ENCODE measurements at places on chromosomes 4 and X.

DNA sequence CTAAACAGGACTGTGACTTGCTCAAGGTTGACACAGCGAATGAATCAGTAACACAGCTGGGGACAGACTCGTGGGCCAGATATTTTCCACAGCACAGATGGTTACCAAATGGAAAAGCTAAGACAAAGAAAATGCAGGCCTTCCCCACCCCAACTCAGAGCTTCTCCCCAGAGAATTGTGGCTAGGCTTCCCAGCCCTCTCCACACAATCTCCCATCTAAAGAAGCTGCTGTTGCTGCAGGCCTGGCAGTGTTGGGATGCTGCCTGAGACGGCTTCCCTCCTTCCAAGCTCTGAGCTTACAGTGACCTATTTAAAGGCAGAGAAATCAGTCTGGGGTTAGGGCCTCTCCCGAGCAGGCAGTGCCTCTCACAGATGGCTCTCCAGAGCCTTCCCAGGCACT is 46.5 kb upstream of the PGRMC1 start:
- DNase-seq, result no peak

GRCh38 chr4:156495091-156495490 is 476.5 kb downstream of the PDGFC start:
- no peak for DNase-seq

DNA sequence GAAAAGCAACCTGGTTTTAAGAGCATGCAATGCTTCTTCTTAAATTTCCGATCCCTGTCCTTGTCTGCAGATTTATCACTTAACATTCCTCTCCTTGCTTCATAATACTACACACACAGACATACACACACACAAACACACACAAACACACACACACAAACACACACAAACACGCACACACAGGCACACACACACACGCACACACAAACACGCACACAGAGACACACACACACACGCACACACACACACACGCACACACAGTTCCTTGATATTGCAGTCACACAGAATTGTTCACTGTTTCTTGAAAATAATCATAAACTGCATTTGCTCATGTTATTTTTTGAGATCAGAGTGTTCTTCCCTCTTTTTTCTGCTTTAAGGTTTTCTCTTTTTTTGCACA is 458.3 kb upstream of the ATOH1 start:
- DNase-seq, result no peak

- no peak for DNase-seq
Observed at GRCh38 chr4:10063544-10064300, 42.4 kb upstream of the SLC2A9 start.

DNA sequence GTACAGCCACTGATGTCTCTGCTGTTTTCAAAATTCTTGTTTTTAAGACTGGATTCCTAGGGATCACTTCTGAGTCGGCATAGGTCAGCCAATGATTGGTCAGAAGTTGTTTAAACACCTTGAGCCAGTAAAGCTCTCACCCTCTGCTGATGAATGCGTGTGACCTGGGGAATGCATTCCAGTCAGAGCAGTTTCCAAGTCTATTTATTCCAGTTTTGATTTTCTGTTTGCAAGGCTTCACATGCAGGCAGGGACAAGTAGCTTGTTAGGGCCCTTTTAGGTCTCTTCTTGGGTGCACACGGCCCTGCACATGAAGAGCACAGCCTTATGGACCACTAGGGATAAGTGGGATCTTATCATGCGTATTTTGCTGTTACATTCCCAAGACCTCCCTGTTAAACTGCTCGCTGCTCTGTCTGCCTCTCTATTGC is 47.0 kb downstream of the KLHL15 start:
- DNase-seq, result no peak

DNA sequence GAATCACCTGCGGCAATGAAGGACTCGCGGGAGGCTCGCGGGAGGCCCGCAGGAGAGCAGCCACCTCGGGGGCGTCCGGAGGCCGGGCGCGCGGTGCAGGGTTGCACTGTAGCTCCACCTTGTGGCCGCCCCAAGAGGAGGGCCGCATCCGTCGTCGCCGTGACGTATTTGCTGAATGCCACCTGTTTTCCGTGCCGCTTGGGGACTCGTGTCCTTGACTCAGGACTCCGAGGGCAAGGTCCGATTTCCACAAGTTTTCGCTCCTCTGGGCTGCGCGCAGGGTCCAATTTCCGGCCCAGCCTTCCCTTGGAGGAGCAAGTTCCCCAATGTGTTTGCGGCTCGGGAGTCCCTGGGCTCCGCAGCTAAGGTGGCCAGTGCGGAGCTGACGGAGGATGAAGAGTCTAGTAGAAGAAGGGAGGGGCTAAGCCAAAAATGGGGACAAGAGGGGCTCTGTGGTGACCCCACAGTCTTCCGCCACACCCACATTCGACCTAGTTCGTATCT is 10.7 kb upstream of the DLG3 start:
- DNase-seq, result peak; percentile 71

DNA sequence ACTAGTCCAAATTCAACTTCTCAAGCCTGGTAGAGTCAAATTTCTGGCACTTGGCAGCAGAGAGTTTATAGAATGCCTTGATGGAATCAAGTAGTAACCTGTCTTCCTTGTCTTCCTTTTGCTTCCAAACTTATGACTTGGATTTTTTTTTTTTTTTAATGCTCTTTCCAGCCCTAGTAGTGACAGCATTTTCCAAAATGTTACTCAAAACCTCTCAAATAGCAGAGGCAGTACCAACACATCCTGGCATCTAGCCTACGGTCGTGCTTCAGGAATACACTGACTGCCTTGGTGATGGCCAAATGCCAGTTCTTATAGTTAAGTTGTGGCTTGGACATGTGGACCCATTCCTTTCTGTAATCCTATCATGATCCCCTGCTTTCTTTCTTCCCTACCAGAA is 46.0 kb downstream of the GALNT7 start:
- DNase-seq, result no peak

- DNase-seq, result peak; percentile 51
Observed at GRCh38 chrX:155048977-155049619, 21.8 kb downstream of the CMC4 start.

- no peak for DNase-seq
Observed at GRCh38 chr4:85756938-85757337, 282.0 kb downstream of the ARHGAP24 start.

GRCh38 chr4:88008122-88008742 is 797 bp downstream of the PKD2 start:
- no peak for DNase-seq

GRCh38 chr4:123503698-123504363 is 107.2 kb downstream of the SPRY1 start:
- no peak for DNase-seq

DNA sequence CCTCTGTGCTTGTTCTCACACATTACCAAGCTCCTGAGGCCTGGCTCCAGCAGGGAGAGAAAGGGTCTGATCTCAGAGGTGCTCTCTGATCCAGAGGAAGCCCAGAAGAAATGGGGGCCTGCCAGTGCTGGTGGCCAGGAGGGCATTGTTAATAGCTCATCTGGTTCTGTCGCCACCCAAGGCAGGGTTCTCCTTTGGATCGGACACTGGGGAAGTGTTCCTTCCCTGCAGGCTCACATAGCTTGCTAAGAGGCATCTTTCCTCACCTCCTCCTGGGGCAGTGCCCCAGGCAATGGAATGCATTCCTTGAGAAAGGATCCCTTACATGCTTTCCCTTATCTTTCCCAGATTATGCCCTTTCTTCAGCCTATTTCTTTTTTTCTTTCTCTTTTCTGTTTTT is 53.8 kb downstream of the RBM47 start:
- DNase-seq, result no peak

DNA sequence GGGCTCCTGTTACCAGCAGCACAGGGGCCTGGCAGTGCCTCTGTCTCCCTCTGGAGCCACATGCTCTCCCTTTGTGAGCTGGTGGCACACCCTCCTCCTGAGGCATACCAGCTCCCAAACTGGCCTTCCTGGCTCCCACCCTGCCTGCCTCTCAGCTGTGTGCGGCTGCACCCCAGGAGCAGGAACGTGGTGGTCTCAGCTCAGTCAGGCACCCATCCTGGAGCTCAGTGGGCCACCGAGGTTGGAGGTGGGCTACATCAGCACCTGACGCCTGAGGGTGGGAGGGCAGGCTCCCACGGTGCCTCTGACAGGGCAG is 85.9 kb upstream of the NKX1-1 start:
- no peak for DNase-seq

- DNase-seq, result no peak
Observed at GRCh38 chr4:163165217-163166017, 1.3 kb downstream of the NAF1 start.

DNA sequence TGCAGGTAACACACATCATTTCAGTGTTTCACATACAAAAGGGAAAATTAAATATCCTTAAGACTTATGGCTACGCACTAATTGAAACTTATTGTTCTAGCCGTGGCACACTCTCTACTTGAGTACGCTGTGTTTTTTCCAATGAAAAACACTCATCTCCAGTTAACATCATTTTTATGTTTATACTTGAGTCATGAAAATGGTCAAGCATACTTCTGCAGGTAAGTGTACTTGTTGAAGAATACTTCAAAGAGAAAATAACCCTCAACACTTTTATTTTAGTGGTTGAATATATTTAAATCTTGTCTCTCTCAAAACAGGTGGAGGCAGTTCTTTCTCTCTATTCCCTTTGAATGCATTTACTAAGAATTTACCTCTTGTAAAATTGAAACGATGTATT is 538.7 kb upstream of the PCDH7 start:
- no peak for DNase-seq

DNA sequence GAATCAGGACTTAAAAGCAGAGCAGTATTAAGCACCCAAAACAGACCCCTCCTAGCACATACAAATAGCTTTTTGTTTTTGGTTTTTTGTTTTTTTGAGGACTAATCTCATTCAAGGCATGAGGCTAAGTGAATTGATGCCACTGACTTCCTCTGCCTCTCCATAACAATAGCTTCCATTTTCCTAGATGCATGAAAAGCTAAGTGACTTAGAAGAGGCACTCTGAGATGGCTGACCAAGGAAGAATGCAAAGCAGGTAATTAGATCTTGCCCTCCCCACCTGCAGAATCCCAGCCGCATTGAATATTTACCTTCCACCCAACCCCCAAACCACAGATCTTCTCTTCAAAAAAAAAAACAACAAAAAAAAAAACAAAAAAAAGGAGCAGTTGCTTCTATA is 7.4 kb upstream of the KDR start:
- no peak for DNase-seq

GRCh38 chr4:55980725-55981124 is 32.0 kb downstream of the CEP135 start:
- no peak for DNase-seq

- DNase-seq, result no peak
Observed at GRCh38 chr4:79623021-79623870, 215.2 kb upstream of the GK2 start.

- DNase-seq, result no peak
Observed at GRCh38 chr4:15753786-15754185, 24.3 kb upstream of the CD38 start.

DNA sequence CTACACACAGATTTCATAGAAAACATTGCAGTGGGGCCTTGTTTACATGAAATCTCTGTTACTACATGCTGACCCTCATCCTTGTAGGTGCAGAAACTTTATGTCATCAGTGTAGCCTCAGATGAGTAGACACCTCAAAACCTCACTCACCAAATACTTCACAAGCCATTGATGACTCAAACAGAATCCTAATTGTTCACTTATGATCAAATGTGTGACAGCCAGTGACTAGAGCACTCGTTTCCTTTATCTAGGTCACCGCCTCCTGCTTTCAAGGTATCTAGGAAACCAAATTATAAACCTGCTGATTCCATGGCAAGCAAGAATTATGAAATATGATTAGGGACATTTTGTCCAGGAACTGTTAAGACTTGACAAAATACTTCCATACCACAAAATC is 255.8 kb upstream of the GPRIN3 start:
- no peak for DNase-seq

DNA sequence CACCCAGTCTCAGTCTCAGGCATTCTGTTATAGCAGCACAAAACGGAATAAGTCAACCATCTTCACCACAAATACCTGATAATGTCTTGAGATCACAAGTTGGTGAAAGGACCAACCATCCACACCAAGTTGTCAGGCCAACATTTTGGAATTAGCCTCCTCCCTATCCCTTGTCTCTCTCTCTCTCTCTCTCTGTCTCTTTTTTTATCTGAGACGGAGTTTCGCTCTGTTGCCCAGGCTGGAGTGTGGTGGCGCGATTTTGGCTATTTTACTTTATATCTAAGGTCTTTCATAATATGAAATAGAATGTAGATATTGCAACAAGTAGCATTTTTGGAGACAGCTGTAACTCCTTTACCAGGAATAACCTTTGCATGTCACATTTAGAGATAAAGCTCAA is 15.7 kb downstream of the ADH1A start:
- DNase-seq, result no peak

GRCh38 chr4:26175006-26175786 is 145.6 kb upstream of the RBPJ start:
- DNase-seq, result no peak

DNA sequence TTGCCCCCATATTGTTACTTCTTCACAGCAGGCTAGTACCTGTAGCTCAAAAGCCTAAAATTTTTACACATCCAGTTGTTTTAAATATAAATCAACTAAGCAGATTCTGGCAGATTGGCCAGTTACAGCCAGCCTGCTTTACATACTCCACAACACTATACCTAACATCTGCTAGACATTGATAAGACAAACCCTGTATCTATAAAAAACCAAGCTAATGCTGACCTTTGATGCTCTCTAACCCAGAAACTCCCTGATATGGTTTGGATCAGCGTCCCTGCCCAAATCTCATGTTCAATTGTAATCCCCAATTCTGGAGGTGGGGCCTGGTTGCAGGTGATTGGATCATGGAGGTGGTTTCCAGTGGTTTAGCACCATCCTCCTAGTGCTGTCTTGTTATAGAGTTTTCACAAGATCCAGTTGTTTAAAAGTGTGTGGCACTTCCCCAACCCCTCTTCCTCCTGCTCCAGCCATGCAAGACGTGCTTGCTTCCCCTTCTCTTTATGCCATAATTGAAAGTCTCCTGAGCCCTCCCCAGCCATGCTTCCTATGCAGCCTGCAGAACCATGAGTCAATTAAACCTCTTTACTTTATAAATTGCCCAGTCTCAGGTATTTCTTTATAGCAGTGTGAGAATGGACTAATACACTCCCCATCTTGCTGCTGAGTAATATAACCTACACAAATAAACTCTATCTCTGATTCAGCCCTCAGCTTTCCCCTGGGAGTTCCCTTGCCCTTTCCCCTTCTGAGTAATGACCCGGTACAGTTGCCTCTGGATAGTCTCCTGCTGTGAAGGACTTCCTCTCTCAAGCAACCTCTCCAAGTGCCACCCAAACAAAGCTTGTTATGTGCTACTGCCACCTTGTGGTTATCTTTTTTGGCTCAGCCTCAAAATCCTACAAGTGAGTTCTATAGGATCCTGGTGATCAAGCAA is 39.6 kb downstream of the ZCCHC13 start:
- peak; percentile 20 for DNase-seq

DNA sequence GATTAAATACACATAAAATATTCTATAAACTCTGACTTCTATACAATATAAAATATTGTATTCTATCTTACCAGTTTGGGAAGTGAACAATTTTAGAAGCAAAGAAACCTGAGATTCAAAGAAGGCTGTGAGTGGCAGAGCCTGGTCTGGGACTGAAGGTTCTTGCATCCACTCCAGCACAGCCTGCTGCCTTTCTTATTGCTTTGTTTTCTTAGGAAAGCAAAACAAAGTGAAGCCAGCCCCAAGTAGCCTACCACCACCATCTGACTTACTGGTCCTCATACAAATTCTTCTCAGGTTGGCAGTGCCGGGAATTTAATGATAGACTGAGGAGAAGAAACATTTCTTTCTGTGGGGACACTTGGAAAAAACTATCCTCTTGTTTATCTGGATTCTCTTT is 129.7 kb upstream of the SMAD1 start:
- DNase-seq, result no peak

- no peak for DNase-seq
Observed at GRCh38 chrX:110042496-110042895, 39.6 kb downstream of the TMEM164 start.

- no peak for DNase-seq
Observed at GRCh38 chr4:38275331-38276100, 315.3 kb downstream of the PTTG2 start.

Data from T-cell (primary cell).